ENCODE measurements at places on chromosomes 5 and 9.

DNA sequence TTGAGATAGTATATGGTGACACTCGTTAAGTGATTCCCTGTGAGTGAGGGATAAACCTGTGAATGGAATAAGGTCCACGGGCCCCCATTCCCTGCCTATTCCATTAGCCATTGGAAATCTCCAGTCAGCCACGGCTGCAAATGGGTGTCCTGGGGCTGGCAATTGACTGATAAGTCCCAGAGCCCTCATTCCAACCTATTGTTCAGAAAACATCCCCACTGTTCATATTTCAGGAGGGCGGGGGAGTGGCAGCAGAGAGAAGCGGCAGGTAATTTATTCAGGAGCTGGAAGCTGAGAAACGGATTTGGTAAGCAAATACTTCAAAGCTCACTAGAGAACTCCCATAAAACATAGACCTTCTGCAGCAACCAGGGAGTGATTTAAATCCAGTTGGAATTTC is 42.0 kb downstream of the TMEM174 start:
- DNase-seq: no peak

DNA sequence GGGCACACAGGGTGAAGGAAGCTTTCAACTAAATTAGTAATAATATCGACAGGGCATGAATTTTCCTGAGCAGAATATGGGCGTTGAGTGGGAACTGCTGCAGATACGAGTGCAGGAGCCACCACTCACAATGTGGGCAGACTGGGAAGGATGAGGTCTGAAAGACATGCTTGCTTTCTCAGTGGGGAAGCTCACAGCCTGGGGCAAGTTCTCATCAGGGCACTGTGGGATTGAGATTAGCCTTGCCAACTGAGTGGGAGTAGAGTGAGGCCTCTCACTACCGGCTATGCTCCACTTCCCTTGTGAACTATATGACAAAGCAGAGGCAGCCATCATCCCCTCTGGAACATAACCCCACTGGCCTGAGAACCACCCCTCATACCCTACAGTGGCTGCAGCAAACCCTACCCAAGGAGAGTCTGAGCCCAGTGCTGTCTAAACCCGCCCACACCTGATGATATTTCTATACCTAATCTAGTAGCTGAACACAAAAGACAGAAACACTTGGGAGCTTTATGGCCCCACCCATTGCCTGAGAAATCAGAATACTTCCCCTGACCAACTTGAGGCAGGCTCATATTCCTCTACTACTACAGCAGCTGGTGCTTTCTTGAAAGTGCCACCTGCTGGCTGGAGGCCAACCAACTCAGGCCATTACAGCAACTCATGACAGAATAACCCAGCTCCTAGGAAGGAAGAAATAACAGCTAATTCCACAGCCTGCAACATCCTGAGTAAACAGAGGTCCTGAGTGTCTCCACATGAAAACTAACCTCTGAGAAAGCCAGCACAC is 173.7 kb upstream of the SPEF2 start:
- DNase-seq: no peak

- DNase-seq: no peak
Measured at GRCh38 chr5:98173334-98173733, 600.1 kb upstream of the RGMB start.

GRCh38 chr5:92715946-92716520 is 865.0 kb downstream of the NR2F1-AS1 start:
- no peak for DNase-seq

- DNase-seq: no peak
Measured at GRCh38 chr5:33852319-33852718, 39.5 kb downstream of the ADAMTS12 start.

DNA sequence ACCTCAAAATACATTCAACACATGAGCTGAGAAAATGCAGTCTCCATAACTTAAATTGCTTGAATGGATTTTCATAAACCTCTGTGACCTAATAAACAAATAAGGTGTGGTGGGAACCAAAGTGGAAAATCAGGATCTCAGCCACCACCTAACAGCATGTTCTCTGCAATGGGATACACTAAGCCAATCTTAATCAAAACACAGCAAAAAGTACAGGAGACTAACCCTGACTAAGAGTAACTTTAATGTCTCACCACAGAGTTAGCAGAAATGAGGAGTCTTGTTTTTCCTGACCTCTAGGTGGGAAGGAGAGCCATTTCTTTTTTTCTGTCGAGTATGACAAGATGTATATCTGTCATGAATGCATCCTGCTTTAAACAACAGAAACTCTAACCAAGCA is 48.5 kb downstream of the PLK2 start:
- DNase-seq: no peak

DNA sequence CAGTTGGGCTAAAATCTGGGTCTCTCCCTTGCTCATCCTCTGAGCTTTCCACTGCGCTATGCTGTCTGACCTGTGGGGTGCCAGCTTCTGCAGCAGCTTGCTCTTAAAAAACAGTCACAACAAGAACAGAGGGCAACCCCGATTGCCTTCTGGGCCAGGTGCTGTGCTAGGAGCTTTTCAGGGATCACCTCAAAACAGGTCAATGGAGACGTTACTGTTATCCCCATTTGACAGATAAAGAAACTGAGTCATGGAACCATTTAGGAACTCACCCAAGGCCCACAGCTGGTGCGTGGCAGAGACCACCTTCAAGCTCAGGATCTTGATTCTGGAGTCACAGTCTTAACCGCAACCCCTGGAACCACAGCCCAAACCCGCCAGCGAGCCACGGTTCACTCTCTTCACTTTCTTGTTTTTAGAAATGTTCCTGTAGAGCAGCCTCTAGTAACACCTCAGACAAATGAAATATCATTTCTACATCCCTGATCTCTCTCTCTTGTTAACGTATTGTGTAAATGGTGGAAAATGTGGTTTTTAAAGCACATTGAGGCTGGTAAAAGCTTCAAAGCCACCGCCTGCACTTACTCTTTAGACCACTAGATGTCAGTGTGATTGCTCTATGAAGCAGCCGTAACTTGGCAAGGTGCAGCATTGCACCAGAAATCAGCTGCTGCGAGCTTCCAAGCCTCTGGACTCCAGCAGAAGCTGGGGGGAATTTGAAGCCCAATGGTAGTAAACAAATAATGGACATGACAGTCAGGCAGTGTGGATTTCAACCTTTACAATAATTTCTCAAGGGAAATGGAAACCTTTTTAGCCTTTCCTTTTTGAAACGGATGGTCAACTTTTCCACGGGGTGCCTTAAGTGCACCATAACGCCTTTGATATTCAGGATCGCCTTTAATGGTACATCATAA is 1.7 kb downstream of the FYB1 start:
- DNase-seq: peak; percentile 86
